ENCODE measurements at places on chromosomes 4 and X.

GRCh38 chrX:72127332-72127731 lies 4.4 kb downstream of the RTL5 start:
- peak; percentile 15 for DNase-seq

GRCh38 chr4:94126669-94127068 lies 81.0 kb upstream of the SMARCAD1 start:
- no peak for DNase-seq

DNA sequence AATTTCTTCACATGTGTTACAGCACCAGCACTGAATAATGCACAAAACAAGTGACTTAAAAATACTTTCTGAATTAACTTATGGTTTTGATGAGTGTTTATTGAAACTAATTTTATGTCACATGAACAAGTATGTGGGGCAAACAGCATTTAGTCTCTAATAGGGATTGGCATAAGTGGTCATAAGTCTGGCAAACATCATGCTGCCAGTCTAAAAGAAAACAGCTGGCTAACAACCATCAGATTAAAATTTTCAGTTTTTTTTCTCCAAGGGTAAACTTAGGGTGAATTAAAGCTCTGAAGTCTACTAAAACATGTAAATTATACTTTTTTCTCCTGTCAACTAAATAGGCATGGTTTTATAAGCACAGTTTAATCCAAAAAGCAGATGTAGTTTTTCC lies 1014.2 kb downstream of the FAT4 start:
- DNase-seq = no peak

DNA sequence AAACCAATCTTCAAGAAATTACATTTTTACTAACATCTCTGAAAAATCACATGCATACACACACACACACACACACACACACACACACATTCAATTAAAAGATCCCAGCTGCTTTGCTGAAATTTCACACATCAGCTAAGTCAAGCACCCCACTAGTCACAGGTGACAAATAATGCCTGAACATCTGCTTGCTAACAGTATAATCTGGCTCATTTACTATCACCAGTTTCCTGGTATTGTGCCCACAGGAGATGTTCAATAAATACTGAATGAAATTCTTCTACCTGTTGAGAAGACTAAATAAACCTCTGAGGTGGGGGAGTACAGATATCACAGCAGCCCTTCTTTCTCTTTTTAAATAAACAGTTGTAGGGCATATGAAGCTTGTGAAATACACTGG lies 994.0 kb downstream of the ARAP2 start:
- no peak for DNase-seq

DNA sequence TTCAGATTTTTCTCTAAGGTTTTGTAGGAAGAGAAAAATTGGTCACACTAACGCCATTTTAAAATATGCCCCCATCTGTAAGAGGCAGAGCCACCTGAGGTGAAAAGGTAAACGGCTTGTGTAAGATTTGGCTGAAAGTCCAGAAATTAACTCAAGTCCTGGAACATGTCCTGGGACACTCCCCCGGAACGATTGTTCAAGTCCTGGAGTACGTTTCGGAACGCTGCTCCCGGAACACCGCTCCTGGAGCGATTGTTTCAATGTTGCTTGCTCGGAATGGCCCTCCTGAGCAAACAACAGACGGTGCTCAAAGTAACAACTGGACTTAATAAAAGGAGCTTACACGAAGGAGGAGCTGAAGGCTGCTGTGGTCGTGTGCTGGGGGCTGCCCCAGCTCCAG lies 796.5 kb upstream of the SLIT2 start:
- no peak for DNase-seq

- peak; percentile 53 for DNase-seq
These were observed 25.6 kb downstream of the ELF4 start for GRCh38 chrX:130084631-130085237.

- DNase-seq = peak; percentile 29
These were observed at the start of gene ESX1 for GRCh38 chrX:104254442-104255115. Gene ESX1, minus strand, starts transcription at chrX:104254933. Its CDS starts 84 bp downstream, at chrX:104254849.

DNA sequence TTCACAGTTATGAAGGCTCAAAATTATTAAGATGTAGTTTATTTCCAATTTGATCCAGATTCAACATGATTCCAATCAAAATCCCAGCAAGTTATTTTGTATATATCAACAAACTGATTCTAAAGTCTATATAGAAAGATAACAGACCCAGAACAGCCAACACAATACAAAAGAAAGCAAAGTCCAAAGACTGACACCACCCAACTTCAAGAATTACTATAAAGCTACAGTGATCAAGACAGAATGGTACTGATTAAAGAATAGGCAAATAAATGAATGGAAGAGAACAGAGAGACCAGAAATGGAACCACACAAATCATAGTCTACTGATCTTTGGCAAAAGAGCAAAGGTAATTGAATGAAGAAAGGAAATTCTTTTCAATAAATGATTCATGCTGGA lies 34.9 kb downstream of the NFXL1 start:
- no peak for DNase-seq

DNA sequence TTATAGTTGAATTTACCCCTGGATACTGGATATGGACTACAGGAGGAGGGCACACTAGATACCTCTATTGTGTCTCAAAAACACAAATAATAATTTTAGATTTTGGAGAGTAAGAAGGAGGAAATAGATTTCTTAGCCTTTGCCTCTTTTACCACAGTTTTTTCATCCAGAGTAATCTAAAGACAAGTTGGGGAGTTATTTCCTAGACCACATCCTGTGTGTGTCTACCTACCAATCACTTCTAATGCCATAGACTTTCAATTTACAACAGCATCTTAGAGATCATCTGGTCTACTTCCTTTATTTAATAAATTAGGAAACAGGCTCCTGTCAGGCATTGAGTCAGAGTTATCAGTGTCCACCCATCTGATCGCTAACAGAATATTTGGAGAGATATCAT lies 191.5 kb downstream of the EDA start:
- DNase-seq = no peak

- no peak for DNase-seq
These were observed 66.3 kb upstream of the PUDP start for GRCh38 chrX:7214251-7214650.

- no peak for DNase-seq
These were observed 54.1 kb downstream of the ATRX start for GRCh38 chrX:77731821-77732419.

DNA sequence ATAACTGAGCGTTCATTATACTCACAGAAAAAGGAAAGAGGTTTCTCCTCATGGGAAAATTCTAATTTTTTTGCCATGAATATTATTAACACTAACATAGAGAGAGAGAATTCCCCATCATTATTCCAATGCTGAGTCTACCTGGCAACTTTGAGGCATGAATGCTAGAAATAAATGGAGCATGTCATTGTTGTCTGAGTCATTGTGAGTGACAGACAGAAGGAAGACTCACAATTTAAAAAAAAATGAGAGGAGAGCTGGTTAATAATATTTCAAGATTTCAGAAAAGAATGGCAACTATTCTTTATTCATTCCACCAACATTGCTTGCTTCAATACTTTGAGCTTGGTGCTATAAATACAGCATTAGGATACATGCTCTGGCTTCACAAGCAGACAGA lies 170.4 kb upstream of the HS3ST1 start:
- no peak for DNase-seq

GRCh38 chrX:108642273-108642628 lies 94.1 kb downstream of the IRS4 start:
- DNase-seq = no peak

DNA sequence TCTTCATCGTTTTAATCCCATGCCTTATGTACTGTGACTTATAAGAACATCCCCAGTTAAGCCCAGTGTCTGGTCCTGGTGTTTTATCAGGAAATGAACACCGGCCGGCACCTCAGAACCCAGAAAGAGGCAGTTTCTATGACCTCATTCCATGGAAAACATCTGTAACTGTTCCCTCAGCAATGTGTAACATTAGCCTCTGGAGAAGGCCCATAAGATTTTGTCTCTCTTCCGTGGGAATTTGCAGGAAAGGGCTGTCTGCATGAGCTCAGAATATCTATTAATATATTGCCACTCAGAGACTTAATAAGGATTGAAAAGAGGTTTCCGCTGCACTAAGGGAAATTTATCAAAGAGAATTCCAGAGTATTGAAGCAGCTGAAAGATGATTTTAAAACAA lies 3.1 kb upstream of the TCEANC start:
- DNase-seq = no peak

- DNase-seq = no peak
These were observed 93.3 kb downstream of the AKAP4 start for GRCh38 chrX:50107470-50107869.

DNA sequence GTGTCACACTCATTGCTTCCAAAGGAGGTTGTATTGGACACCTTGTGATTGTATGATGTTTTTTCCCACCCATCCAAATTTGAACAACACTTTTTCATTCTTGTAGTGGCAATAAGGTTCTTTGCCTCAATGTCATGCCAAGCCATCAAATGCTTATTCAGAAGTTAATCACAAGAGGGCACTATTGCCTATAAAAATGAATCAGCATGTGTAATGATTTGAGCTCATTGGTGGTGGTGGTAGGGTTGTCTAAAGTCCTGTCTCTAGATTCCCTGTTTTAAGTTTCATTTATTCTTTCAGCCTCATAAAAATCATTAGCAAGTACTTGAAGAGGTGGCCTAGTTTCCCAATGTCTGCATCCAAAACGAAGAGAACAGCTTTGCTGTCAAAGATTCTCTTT lies 37.0 kb downstream of the IRS4 start:
- DNase-seq = no peak

GRCh38 chrX:95949588-95949987 lies 735.1 kb upstream of the DIAPH2 start:
- no peak for DNase-seq

- no peak for DNase-seq
These were observed 618.2 kb upstream of the PCDH10 start for GRCh38 chr4:132530861-132531260.

DNA sequence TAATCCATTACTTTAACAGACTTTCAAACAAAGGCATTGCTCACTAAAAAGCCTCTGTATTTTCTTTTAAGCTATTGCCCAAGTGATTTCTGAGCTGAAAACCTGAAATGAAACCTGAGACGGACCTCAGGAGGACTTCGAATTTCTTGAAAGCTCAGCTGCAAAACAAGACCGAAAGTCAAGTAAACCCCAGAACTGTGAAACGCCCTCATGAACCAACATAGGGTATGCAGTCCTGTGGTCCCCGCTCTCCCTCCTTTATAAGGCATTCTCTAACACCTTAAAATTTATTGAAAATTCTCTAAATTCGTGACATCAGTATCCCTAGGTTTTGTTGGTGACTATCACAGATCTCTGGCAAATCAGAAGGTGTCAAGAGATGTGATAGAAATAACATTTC lies 91.8 kb downstream of the SHISA3 start:
- DNase-seq = no peak

DNA sequence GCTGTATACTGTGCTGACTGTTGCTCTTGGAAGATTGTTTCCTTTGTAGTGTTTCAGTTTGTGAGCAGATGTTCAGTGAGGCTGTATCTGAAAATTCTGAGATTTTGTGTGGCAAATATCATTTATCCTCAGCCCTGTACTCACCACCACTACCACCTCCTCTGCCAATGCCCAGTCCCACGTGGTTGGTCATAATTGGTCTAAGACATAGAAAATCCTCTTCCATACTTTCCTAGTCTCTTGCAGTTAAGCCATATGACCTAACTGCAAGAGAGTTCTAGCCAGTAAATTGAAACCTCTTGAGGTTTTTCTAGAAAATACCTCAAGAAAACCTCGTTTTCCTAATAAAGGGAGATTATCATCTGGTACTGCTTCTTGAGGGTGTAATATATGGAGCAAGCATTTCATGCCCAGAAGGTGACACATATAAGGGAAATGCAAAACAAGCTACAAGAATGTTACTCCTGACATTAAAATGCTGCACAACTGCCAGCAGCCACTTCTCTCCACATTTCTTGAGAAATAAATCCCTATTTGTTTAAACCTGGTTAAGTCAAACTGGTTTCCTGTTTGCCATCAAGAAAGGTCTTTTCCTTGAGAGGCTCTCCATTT lies 32.8 kb downstream of the ABCE1 start:
- DNase-seq = no peak

- DNase-seq = no peak
These were observed 954.3 kb downstream of the PCDH7 start for GRCh38 chr4:31674313-31674947.

DNA sequence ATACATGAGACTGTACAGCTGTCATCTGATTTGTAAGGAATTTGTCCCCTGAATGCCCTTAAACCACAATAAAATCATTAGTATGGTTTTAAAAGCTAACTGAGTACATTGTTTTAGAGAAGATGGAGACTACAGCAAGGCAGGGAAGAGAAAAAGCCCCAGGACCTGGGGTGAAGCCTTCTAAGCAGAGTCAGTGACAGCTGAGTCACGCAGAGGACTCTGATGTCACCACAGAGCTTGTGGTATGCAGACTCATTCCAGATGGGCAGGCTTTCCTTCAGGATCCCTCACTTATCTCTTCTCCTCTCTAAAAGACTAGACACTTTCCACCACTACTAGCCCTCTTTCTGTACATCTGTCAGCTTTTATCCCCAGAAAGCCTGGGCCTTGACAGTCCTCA lies 97.1 kb upstream of the ATOH1 start:
- DNase-seq = no peak

- no peak for DNase-seq
These were observed 47.7 kb downstream of the HMGB3 start for GRCh38 chrX:151030845-151031244.

- DNase-seq = no peak
These were observed 256.2 kb downstream of the TRAM1L1 start for GRCh38 chr4:116829187-116829586.

- DNase-seq = no peak
These were observed 190.0 kb upstream of the EMCN start for GRCh38 chr4:100707786-100708185.

DNA sequence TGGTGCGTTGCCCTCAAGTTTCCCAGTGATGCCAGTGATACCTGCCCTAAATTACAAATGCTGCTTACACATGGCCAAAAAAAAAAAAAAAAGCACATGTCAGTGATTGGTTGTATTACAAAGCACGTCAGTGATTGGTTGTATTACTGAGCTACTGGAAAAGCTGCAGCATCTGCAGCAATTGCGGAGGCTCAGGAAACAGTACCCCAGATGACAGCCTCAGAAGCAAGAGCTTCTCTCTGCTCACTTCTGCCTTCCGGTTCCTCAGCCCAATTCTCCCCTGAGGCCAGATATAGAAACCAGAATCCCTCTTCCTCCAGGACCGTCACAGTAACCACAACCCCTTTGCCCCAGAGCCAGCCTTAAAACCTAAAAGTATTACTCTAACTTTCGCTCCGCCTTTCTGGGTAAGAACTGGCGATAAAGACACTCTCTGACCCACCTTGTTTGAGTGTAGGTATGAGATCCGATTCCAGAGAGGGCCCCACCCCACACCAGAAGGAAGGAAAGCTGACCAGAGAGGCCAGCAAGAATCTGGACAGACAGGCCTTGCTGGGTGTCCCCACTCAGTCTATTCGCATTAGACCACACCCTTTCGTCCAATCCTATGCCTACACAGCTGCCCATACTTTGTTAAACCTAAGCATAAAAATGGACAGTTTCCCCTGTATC lies 85.0 kb upstream of the SORBS2 start:
- DNase-seq = no peak

- DNase-seq = no peak
These were observed 58.4 kb upstream of the COX18 start for GRCh38 chr4:73127839-73128453.

GRCh38 chr4:98352396-98352795 lies 91.2 kb downstream of the RAP1GDS1 start:
- DNase-seq = no peak

GRCh38 chr4:124061413-124061812 lies 651.1 kb downstream of the ANKRD50 start:
- no peak for DNase-seq

- DNase-seq = no peak
These were observed 630.7 kb upstream of the ZFP42 start for GRCh38 chr4:187364851-187365250.

- DNase-seq = no peak
These were observed 146.1 kb upstream of the NEIL3 start for GRCh38 chr4:177163532-177163931.
